ENCODE measurements at places on chromosomes 16 and 17. TPM values are rescaled to one million over a fixed set of nuclear protein-coding genes. Genes with fewer than 3 reads are reported as not detected.

GRCh38 chr17:58336456-58337209, 8.0 kb upstream of the TSPOAP1 start:
- no peak for DNase-seq

DNA sequence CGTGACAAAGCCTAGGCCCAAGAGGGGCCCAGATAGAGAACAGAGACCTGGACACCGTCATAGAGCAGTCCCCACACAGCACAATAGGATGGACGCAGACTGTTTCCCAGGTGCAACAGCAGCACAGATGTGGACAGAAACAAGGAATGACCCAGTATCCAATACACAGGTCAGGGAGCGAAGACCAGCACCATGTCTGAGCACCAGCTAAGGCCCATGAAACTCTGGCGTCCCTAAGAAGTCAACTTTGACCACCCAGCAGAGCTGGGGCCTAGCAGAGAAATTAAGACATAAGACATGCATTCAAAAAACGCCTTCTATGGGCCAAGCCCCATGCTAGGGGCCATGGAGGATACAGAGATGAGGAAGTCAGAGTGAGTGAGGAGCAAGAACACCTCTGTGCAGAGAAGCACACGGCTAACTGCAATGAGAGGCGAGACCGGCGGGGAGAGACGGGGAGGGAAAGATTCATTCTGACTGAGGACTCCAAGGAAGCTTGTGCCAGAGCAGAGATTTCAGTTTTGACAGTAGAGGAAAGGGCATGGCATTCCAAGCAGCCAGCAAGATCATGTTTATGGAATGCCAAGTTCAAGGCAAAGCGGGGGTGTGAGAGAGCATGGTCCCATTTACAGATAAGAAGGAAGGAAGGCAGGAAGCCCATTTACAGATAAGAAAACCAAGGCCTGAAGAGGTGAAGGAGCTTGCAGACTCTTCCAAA, 50.8 kb downstream of the PITPNM3 start:
- DNase-seq, result no peak

DNA sequence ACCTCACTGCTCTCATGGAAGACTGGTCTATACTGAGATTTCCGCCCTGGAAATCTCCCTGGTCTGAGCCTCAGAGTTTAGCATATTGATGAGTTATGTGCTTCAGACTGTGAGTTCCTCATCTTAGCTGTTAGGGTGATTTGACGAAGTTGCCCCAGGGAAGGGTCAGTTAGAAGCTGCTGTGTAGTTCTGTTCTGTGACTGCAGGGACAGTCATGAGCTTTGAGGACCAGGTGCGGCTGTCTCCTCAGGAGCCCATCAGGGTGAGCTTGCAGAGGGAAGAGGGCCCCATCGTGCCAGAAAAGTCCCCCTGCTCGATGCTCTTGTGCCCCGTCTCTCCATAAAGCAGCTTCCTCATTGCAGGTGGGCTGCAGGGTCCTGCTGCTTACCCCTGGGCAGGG, 28.3 kb upstream of the IL17C start:
- no peak for DNase-seq

DNA sequence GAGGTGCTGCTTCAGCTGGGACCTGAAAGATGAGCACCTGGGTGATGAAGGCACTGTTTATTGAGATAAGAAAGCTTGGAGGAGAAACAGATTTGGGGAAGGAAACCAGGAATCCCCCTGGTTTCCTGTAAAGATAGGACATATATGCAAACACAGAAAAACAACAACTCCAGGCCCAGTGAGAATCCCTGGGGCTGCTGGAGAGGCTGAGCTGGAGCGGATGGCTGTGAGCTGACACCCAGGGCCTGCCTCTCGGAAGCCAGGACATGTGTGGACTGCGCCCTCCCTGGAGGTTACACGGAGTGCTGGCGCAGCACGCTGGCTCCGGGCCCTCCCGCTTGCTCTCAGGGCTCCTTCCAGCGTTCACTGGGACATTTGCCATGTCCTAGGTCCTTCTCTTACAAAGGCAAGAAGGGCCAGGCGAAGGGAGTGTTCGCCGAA, 57.5 kb downstream of the CYB5B start:
- no peak for DNase-seq

DNA sequence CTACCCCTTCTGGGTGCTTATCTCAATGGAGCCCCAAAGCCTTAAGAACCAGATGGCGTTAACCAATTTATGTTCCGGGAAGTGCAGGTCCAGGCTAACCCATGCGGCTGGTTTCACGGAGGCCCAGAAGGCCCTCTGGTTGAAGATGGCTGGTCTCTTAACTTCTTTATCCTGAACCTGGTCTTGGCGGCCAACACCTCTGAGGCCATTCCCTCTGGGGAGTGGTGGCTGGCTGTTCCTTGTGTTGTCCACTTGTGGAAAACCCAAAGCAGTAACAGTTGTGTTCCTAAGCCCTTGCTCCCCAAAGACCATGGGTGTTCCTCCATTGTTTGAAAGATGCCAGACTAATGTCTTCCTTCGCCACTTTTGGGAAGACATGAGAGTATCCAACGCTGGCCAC, 1.5 kb downstream of the CDYL2 start:
- DNase-seq, result no peak

DNA sequence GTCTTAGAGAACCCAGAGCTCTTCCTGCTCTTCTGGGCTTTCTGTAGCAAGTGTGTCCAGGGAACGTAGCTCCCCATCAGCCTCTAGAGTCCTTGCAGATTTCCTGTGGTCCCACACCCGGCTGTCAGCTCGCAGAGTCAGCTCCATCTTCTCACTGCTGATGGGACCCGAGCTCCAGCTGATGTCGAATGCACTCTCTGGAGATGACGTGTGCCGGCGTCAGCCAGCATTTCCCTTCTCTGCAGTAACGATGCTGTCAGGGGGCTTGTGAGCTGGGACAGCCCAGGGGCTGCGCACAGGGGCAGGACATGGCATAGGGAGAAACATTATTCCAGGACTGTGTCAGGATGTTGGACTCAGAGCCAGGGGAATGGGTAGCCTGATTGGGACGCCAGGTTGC, 87.8 kb downstream of the SNX29 start:
- DNase-seq, result no peak

GRCh38 chr17:30375661-30376060, 3.1 kb upstream of the CPD start:
- DNase-seq, result no peak

- no peak for DNase-seq
Observed at GRCh38 chr17:44558334-44558709, 1.0 kb downstream of the FZD2 start.

- no peak for DNase-seq
Observed at GRCh38 chr16:20114356-20114755, 40.7 kb upstream of the GPR139 start.

DNA sequence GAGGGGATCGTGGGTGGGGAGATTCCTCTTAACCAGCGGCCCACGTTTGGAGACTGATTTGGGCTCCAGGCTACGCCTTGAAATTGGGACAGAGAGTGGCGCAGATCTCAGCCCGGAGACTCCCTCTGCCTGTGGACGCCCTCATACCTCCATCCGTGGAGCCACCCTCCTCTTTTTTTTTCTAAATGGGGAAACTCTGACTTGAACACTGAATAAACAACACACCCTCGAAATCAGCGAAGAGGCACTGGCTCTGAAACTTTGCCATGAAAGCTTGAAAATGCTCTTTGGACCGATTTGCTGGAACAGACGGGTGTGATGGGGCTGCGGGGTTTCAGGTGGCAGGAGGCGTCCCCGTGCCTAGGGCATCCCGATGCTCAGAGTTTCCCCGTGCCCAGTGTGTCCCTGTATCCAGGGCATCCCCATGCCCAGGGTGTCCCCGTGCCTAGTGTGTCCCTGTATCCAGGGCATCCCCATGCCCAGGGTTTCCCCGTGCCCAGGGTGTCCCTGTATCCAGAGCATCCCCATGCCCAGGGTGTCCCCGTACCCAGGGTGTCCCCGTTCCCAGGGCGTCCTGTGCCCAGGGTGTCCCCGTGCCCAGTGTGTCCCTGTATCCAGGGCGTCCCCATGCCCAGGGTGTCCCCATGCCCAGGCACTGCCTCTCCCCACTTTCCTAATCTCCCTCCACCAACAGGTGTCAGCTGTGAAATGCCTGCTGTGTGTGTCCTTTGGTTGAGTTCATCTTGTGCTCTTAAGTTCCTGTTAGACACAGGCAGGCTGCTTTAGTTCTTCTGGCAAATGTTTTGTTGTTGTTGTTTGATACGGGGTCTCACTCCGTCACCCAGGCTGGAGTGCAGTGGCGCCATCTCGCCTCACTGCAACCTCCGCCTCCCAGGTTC, 187.0 kb downstream of the SEC14L1 start:
- no peak for DNase-seq

GRCh38 chr17:80260791-80261158, at the start of gene RNF213:
Gene RNF213, plus strand, starts transcription at chr17:80260852. Its CDS starts 2,830 bp downstream, at chr17:80263682.
- DNase-seq, result no peak

- no peak for DNase-seq
Observed at GRCh38 chr17:39161962-39162361, 4.0 kb downstream of the ARL5C start.

DNA sequence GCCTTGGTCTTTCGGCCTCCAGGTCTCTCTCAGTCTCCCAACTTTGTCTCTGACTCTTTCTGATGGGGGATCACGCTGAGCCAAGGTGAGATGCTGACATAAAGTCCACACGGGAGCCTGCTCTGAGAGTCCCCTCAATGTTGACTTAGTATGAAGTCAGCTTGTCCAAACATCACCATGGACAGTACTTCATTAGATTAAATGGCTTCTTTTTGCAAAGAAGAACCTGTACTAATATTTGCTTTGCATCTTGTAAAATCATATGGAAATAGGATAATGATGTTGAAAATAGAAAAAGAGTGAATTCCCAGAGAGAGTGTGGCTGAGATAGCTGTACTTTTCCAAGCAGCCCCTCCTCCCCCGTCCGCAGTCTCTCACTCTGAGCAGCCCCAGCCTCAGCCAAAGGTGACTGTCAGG, 56.7 kb upstream of the SIAH1 start:
- no peak for DNase-seq

DNA sequence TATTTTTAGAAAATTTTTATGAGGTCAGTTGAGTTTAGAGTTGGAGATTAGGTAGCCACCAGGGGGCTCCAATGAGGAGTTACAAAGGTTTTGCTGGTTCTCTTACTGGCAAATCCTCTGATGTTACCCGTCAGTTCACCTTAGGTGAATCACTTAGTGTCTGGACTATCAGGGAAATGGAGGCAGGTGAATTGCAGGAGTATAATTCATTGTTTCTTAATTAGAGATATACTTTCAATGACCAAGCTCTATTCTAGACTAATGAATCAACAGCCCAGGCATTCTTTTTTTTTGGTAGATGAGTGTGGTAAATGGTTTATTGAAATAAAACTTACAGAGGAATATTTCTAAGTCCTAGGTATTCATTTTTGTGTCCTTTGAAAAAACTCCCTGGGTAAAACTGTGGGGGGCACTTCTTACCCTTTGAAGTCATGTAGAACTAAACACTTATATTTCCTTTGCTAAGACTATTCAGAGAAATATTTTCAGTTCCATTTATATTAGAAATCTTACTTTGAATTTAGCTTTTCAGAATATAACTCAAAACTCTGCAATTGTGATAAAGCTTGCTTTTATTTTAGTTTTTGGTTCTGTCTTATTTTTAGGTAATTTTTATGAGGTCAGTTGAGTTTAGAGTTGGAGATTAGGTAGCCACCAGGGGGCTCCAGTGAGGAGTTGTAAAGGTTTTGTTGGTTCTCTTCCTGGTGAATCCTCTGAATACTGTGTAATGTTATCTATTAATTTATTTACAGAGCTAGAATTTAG, 17.7 kb downstream of the PSMD11 start:
- DNase-seq, result no peak

DNA sequence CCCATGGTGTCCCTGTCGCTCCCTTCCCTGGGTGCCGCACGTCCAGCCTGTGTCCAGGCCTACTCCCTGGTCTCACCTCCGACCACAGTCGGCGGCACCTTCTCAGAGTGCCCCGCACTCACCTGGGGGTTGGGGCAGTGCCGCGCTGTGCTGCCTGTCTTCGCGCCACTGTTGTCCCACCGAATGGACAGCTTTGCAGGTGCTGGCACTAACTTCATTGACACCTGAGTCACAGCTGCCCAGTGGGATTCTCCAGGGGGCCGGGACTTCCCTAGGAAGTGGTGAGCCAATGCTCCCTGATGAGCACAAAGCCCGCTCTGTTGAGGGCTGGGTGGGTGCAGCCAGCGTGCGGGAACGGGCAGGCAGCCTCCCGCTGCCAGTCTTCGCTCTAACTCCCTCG, 24.3 kb upstream of the DBNDD1 start:
- DNase-seq, result no peak

DNA sequence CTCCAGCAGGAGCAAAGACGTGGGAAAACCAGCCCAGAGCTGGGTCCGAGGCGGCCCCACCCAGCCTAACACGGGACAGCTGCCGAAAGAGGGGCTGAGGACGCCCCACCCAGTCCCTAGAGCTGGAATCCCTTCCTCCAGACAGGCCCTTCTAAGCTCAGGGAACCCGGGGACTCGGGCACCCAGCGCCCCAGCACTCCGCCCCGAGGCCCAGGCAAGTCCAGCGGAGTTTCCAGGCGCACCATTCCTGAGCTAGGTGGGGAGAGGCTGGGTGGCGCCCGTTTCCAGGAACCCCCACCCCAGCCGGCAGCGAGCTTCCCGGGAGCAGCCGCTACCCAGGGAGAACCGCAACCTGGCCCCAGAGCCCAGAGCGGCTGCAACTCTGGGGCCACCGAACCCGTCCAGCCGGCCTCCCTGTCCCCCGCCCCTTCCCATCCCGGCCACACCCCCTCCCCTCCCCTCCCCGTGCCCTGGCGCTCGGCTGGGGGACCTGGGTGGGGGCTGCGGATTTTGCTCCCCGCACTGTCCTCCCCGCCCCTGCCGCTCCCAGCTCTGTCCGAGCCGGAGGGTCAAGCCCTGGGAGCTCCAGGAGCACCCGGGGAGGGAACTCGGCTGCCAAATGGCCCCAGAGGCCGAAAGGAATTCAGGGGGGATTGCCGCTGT, 536 bp downstream of the TMC6 start:
- DNase-seq, result no peak

- DNase-seq, result no peak
Observed at GRCh38 chr16:51638339-51639135, 487.5 kb upstream of the SALL1 start.

GRCh38 chr16:318628-319027, 33.9 kb downstream of the AXIN1 start:
- DNase-seq, result no peak

GRCh38 chr17:1486802-1487695, 5.4 kb downstream of the MYO1C start:
- peak; percentile 40 for DNase-seq

GRCh38 chr17:21119247-21119918, 7.4 kb upstream of the DHRS7B start:
- no peak for DNase-seq

Gene GGT6
- 0.26 TPM for total RNA-seq

Gene CLDN7
- 1.3 TPM for total RNA-seq

Gene NPIPA2
- 0.90 TPM for total RNA-seq

Gene XAF1
- 49.0 TPM for total RNA-seq

Gene SP2
- 16.8 TPM for total RNA-seq

Gene ARL4D
- 1.2 TPM for total RNA-seq

Gene CD300LF
- not detected for total RNA-seq

All from GM12878 (cell line).